GM13976 (cell line): ENCODE measurements at places on chromosomes 13 and 19.

- peak; percentile 62 for DNase-seq
Measured at GRCh38 chr19:10230173-10230860, 814 bp downstream of the S1PR2 start.

DNA sequence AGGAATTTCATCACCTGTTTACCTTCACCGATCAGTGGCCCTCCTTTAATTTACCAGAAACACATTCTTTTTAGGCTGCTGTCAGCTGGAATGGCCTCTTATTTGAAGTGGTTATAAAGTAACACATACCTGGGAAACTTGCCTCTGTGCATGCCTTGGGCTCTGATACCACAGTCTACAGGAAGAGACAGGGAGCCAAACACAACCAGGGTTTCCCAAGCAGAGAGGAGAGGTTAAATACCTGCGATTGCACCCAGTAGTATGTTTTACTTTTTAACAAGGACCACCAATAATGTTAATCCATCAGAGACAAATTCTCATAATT is 444.0 kb upstream of the SGCG start:
- no peak for DNase-seq

DNA sequence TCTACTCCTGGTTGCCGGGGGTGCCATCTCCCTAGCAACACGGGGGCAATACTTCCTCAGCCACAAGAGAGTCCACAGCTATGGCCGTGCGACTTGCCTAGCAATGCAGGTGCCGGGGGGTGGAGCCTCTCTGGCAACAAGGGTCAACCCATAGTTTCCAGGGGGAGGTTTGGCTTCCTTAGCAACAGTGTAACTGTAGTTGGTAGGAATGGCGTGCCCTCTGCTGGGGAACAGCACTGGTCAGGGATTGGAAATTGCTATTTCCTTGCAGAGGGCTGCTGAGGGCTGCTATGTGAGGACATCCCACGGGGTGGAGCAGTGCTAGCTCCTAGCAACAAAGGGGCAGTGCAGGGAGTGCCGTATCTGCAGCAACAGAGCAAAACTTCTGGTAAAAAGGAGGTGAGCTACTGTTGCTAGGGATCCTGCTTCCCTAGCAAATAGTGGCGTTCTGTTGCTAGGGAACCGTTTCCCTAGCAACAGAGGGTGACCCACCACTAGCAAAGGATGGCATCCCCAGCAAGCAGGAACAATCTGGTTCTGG is 7.0 kb upstream of the TMC4 start:
- DNase-seq: peak; percentile 25

- DNase-seq: no peak
Measured at GRCh38 chr13:97256343-97256783, 34.2 kb downstream of the MBNL2 start.

- DNase-seq: no peak
Measured at GRCh38 chr13:30665638-30666037, 47.9 kb downstream of the USPL1 start.

DNA sequence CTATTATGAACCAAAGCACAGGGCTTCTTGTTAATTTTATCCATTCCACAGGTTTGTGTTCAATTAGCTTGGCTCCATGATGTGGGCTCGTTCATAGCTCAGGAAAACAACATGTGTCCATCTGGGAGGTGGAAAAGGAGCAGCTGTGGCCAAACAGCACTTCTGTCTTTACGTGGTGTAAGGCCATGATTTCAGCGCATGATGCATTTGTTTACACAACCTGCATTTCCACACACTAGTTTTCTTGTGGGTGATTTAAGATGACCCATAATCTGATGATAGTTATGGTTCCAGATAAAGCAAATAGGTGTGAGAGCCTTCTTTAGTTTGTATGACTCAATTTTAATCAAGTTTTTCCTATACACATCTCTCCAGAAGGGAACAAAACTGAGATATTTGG is 101.7 kb downstream of the TNFRSF19 start:
- no peak for DNase-seq

DNA sequence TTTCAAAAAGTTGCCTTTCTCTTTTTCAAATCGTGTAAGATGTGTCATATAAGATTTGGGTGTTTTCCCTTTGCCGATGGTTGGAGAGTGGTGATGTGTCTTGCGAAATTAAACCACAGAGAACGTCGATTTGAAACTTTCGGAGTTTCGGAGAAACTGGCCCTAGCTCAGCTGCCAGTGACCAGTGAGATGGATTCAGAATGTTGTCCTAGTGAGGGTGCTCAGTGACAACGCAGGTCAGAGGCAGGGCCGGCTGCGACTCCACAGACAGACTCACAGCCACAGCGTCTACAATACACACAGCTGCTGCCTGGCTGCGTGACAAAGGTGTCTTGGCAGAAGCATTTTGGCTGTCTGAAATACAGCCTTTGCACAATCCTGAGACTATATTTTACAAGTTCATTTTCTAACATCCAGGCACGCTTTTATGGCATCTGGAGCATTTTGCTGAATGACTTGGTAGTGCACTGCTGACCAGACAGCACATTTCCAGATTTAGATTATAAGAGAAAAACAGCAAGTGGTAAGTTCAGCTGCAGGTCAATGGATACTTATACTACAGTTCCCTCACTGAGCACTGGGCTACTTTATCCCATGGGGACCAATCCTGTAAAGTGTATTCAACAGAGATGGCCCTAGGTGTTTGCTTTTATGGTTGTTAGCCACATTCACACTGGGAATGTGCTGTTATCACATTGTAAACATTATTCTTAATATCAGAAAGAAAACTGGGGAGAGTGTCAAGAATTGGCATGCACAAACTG is 207.5 kb downstream of the KCNRG start:
- DNase-seq: no peak

- DNase-seq: no peak
Measured at GRCh38 chr13:23770428-23770827, 118.8 kb downstream of the MIPEP start.

GRCh38 chr19:1618157-1619093 is 13.2 kb upstream of the UQCR11 start:
- peak; percentile 82 for DNase-seq

GRCh38 chr13:97889803-97890202 is 63.7 kb upstream of the IPO5 start:
- DNase-seq: no peak

DNA sequence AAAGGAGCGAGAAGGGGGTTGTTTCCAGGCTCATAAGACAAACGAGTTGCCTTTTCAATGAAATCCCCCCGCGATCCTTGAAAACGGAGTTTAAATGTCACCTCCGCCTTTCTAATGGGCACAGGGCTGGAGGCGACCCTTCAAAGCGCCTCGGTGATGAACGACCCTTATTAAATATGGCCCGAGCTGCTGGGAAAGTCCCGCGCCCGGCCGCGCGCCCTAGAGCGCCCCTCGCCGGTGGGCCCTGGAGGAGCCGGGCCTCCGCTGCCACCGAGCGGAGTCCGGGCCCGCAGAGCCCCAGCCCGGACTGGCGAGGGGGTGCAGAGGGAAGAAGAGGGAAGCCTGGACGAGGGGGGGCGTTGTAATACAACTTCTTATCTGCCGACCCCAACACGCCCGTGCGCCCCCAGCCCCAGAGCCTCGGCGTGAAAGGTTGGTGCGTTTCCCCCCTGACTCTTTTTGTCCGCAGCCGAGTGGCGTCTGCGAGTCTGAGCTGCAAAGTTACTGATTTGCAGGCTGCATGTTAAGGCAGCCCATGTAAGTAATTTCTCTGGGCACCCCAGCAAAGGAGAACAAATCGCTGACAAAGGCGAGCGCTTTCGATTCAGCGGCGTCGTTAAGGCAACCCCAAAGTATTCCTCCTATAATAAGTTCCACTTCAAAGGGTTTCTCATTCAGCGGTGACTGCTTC is 11.9 kb downstream of the ZIC5 start:
- DNase-seq: peak; percentile 40

DNA sequence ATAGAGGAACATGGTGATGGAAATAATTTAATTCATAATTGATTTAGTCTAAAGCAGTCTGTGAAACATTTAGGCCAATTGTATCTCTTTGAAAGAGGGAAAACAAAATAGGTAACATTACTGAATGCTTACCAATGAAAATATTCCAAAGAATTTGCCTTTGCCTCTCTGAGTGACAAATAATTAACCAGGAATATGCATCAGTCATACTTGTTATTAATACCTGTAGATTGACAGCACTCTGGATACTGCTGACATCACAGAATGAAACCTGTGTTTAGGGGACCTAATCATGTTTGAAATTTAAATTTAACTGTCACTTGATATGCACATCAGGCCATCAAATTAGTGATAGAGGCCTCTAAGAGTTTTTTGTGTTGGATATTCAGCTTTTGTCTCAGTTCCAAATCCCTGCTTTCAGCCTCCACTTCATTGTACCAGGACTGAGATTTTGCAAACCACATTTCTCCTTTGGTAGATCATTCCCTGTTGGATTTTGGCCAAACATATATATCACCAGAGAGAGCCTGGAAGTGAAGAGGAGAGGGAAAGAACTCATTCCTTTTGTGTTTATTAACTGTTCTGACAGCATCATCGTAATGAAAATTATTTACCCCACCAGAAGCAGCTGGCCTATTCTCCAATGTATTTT is 64.8 kb upstream of the KLHL1 start:
- DNase-seq: no peak

- no peak for DNase-seq
Measured at GRCh38 chr19:7746903-7747884, at the start of gene CD209. Gene CD209, minus strand, starts transcription at chr19:7747534. Its CDS starts 23 bp downstream, at chr19:7747511.

DNA sequence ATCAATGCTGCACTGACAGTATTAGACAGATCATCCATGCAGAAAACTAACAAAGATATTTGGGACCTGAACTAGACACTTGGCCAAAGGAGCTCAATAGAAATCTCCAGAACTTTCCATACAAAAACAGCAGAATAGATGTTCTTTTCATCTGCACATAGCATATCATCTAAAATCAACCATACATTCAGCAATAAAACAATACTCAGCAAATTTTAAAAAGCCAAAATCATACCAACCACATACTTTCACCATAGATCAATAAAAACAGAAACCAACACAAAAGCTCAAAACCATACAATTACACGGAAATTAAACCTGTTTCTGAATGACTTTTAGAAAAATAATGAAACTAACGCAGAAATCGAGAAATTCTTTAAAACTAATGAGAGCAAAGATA is 592.6 kb downstream of the SLITRK5 start:
- DNase-seq: no peak

DNA sequence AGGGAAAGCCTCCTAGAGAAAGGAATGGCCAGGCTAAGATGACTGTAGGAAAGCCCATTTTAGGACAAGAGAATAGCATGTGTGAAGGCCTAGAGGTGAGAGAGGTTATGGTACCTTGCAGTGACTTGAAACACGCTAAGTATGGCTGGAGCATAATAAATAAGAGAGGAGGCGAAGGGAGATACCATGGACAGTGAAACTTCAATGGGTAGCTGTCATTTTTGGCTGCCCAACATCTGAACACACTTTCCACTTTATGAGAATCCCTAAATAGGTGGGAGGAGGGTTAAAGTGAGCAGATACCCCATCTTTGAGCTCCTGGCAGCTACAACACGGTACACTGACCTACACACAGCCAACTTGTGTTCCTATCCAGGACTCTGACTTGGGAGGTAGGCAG is 8.0 kb upstream of the IFT88 start:
- no peak for DNase-seq

DNA sequence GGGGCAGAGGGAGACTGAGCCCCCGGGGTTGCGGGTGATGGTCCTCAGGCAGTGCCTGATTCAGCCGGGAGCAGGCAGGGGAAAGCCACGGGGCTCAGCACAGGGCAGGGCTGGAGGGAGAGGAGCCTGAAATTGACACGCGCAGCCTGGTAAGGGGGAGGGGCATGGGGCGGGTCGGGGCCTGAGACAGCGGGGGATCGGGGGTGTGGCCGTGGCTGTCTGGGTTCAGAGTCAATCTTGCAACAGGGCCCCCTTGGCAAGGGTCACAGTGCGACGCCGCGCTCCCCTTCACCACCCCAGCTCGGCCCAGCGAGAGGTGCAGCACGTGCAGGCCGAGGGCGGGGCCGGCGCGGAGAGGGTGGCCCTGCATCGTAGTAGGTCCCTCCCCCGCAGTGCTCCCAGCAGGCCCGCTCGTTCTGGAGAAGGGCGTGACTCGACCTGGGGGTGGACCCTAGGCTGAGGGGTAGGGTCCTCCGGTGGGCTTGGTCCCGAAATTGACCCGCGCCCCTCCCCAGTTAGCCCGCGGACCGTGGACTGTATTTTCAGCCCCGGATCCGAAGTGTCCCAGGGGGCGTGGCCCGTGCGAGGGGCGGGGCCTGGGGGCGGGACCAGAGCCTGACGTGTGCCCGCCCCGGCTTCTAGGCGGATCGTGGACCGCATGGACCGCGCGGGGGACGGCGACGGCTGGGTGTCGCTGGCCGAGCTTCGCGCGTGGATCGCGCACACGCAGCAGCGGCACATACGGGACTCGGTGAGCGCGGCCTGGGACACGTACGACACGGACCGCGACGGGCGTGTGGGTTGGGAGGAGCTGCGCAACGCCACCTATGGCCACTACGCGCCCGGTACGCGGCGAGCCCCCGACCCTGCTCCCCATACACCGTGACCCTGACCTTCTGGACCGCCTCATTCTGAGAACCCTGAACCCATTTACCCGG is 6.0 kb downstream of the RCN3 start:
- DNase-seq: peak; percentile 86

- no peak for DNase-seq
Measured at GRCh38 chr13:106517109-106517847, 18.2 kb downstream of the EFNB2 start.

- peak; percentile 55 for DNase-seq
Measured at GRCh38 chr13:40026174-40026585, 370.7 kb downstream of the COG6 start.

DNA sequence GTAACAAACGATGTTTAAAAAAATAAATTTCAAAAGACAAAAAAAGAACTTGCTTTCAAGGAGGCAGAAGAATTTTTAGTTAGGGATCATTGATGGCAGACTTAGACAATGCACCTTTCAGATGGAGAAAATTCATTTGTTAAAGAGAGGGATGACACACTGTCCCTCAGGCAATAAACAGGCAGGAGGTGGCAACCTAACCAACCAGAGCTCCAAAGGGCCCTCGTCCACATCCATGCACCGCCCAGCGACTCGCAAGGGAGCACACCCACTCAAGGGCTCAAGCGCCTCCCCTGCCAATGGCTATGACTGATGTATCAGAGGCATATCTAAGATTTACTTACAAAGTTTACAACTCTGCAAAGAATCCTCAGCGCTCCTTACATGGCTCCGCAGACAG is 81.9 kb downstream of the TUBGCP3 start:
- DNase-seq: no peak

DNA sequence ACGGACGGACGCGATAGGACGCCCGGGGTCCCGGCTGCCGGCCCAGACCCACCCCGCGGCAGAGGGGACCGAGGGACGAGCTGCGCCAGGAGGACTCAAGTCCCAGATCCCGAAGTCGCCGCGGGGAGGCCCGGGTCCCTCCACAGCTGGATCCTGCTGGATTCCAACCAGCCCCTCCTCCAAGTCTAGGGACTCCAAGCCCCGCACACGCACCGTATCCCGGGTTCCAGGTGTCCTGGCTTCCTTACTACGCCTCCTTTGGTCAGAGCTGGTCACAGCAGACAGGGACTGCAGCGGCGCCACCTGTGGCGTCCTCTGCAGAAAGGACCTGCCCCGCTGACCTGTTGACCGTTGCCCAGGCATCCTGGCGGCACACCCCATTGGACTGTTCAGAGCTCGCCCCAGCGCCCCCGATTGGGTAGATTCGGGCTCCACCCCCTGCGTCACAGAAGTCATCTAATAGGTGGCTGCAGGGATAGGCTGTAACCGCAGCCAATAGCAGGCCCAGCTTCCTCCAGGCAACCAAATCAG is 29.0 kb upstream of the ZNF709 start:
- no peak for DNase-seq
